Caudate nucleus (tissue), 63 donors: ENCODE measurements at places on chromosomes 11 and 22.

DNA sequence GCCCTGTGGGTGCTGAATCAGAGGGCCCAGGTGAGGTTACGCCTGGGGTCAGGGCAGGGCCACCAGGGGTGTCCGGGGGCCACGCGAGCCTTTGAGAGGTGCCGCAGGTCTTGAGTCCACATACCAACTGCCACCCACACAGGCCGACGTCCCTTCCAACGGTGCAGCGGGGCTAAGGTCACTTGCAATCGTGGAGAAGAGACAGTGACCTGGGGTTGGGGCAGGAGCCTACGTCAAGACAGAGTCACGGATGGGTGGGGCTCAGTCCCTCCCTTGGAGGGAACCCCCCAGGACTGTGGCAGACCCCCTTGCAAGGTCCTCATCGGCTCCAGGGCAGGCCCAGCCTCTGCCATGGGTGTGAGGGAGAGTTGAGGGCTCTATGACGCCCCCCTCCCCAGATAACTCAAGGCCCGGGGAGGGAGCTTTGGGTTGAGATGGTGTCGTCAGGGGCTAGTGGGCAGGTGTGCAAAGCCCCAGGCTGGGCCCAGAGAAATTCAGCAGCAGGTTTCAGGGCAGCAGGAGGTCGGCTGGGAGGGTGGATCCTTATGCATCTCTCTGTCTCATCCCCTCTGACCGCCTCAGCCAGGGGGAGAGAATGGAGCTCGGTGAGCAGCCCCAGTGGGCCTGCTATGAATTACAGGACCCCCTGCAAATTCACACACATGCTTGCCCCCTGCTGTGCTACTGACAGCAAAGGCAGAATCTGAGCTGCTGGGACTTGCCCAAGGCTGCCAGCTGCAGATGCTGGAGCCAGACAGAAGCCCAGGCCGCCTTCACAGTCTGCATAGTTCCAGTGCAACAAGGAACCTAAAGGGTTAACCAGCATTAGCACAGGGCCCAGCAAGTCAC lies 60.0 kb downstream of the MYEOV start:
- no peak for DNase-seq

GRCh38 chr11:94673386-94673785 lies 94.8 kb upstream of the AMOTL1 start:
- DNase-seq, result no peak

- no peak for DNase-seq
Observed at GRCh38 chr22:49676783-49677494, 150.7 kb downstream of the BRD1 start.

- no peak for DNase-seq
Observed at GRCh38 chr11:89361734-89362133, 129.4 kb downstream of the NOX4 start.
